Suppressor macrophage treated with lipopolysaccharide for 1 hour (primary cell): ENCODE measurements at places on chromosomes 5 and 9.

- DNase-seq, result no peak
Measured at GRCh38 chr5:1334831-1335539, 9.9 kb downstream of the CLPTM1L start.

DNA sequence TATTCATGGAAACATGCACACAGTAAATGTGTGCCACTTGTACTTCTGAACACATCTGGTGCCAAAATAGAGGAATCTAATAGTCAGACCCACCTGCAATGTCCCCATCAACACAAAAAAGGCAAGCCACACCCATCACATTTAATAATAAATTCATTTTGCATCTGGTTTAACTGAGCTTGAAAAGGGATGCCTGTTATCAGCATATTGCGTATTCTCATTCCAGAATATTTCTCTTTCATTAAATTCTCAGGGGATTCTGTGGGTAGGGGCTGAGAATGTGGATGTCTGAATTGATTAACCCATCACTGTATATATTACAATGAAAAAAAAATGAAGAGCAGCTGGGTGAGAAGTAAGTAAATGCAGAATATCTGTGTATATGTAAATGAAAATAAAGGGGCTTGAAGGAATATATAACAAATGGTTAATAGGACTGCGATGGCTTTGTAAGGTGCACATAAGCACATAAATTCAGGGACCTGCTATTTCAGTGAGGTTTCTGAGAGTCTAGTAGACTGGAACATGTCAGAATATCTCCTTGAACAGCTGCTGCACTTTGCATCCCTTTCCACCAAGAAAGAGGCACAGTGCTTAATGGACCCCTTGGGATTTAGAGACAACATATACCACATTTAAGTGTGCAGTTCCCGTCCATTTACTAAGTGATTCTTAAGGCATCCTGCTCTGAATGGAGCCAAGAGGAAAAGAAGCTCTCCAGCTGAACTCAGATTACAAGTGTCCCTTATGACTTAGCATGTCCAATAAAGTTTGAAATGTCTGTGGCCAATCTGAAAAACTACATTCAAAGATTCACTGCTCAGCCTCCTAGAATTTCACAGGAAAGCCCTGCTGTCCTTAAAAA is 104.1 kb upstream of the NIPBL start:
- DNase-seq, result no peak

- DNase-seq, result no peak
Measured at GRCh38 chr9:94110821-94111252, 26.6 kb downstream of the PTPDC1 start.

GRCh38 chr5:33241802-33242201 is 199.0 kb upstream of the TARS1 start:
- peak; percentile 37 for DNase-seq

GRCh38 chr5:173984218-173984617 is 4.8 kb upstream of the C5orf47 start:
- DNase-seq, result no peak

DNA sequence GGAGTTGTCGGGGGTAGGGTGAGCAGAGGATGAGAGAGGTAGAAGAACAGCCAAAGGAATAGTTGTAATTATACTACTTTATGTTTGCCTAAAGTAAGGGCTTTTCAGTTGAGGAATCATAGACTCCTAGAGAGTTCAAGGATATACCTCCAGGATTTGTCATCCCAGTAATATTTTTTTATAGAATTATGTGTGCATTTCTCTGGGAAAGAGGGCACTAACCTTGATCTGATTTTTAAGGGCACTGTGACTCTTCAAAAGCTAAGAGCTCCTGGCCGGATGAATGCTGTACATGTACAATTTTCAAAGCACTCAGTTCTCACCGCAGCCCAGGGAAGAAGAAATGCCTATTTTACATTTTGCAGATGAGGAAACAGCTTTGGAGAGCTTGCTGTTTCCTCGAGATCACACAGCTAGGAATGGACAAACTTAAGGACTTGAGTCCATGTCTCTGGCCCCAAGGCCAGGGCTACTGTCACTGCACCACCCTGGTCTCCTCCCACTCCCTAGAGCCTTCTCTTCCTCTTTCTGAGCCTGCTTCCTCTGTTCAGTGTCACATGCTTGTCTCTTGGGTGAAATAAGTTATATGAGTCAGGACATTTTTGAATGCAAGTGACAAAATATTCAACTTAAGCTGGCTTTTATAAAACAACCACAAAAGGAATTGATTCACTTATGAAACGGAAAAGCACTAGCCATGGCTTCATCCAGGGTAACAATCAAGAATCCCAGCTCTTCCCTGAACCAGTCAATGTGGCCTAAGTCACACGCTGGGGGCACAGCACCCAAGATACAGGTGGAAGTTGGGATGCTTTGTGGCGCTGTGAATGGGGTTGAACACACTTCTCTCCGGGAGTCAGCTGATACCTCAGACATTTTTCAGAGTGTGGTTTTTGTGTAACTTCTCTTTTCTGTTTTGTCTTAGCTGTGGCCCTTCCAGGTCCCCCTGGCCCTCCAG is 45.7 kb upstream of the TGFBR1 start:
- peak; percentile 90 for DNase-seq

GRCh38 chr9:82969291-82969690 is 93.7 kb downstream of the RASEF start:
- DNase-seq, result no peak

- no peak for DNase-seq
Measured at GRCh38 chr5:149931992-149932436, 12.6 kb downstream of the PDE6A start.

- DNase-seq, result no peak
Measured at GRCh38 chr5:169354263-169354662, 53.3 kb upstream of the SLIT3 start.

DNA sequence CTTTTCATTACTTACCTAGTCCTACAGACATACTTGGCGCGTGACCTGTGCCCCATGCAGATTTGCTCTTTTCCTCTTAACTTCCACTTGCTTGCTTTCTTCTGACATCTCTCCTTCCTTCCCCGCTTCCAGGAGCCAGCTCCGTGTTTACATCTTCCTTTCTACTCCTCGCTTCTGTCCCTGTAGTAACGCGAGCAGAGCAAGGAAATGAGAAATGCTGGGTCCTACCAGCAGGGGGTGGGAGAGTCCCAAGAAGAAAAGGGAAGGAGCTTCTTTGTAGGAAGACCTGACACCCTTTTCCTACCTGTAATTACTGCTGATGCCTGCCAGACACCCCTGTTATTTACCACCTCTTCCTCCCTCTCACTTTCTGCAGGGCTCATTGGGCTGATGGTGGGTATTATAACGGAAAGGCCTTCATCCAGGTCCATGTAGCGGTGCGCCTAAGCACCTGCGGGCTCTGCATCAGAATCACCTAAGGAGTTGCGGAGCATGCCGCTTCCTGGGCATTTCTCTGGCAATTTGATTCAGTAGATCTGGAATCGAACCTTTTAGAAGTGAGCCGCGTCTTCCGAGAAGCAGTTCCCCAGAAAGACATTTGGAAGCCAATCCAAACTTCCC is 1260.8 kb upstream of the WWC1 start:
- no peak for DNase-seq

- DNase-seq, result no peak
Measured at GRCh38 chr9:130432362-130432761, 12.4 kb upstream of the ASS1 start.

GRCh38 chr5:112594095-112594850 is 143.4 kb upstream of the APC start:
- DNase-seq, result no peak

DNA sequence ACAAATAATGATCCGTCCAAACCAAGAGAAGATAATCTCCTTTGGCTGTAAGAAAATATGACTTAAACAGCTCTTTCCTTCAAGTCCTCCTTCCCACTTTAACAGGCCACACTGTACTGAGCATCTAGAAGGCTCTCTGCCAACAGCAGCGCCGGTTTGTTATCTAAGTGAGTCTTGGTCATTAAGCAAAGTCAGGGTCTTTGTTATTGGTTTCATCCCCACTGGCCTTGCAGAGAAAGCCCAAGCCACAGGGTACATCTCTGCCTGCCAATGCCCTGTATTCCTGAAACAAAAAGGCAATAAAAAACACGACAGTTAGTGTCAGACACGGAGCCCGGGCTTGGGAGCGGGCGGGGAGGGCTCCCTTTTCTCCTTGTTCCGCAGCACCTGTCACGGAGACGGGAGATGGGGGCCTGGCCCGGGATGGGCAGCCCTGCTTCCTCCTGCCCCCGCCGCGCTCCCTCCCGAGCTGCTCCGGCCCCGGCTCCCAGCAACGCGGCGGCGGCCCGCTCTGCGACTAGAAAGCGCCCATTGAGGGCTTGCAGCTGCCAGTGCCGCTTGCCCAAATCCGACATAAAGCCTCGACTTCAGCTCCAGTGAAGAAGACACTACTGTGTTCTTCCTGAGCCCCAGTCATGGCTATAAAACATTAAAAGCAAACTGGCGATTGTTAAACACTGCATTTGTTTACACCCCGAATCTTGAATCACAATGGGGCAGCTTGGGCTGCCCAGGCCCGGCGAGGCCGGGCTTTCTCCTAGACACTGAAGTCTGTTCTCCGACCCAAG is 28.1 kb upstream of the PIK3R1 start:
- DNase-seq, result no peak

GRCh38 chr9:72351538-72352453 is 13.2 kb downstream of the ZFAND5 start:
- DNase-seq, result peak; percentile 58

DNA sequence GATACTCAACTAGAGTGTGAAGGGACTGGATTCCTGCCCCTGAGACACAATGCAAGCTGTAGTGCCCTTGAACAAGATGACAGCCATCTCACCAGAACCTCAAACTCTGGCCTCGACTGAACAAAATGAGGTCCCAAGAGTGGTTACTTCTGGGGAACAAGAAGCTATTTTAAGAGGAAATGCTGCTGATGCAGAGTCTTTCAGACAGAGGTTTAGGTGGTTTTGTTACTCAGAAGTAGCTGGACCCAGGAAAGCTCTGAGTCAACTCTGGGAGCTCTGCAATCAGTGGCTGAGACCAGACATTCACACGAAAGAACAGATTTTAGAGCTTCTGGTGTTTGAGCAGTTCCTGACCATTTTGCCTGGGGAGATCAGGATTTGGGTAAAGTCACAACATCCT is 2.4 kb downstream of the ZNF483 start:
- DNase-seq, result no peak

- no peak for DNase-seq
Measured at GRCh38 chr9:94805051-94805489, 78.6 kb downstream of the AOPEP start.

DNA sequence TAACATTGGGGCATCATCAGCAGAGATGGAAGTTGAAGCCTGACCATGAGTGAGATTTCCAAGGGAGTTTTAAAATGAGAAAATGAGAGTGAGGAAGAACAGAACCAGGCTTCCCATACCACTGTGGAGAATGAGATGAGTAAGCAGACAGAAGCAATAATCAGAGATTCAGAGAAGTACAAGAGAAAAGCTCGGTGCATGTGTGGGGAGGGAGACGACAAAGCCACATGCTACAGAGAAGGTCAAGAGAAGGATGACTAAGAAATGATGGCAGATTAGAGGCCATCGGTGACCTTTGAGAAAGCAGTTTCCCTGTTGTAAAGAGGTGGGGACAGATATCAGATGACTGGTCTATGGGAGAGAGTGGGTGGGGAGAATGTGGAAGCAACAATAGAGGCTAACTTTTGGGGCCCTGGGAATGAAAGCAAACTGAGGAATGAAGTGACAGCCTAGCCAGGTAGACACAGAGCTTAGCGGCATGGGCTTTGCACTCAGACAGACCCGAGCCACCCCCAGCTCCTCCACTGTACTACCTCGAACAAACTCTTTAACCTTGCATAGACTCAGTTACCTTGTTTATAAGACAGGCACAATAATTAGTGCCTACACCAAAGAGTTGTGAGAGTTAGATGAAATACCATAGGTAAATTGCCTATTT is 207.7 kb downstream of the PIK3R1 start:
- peak; percentile 83 for DNase-seq

GRCh38 chr9:111661802-111662521 is 557 bp downstream of the GNG10 start:
- DNase-seq, result peak; percentile 93

DNA sequence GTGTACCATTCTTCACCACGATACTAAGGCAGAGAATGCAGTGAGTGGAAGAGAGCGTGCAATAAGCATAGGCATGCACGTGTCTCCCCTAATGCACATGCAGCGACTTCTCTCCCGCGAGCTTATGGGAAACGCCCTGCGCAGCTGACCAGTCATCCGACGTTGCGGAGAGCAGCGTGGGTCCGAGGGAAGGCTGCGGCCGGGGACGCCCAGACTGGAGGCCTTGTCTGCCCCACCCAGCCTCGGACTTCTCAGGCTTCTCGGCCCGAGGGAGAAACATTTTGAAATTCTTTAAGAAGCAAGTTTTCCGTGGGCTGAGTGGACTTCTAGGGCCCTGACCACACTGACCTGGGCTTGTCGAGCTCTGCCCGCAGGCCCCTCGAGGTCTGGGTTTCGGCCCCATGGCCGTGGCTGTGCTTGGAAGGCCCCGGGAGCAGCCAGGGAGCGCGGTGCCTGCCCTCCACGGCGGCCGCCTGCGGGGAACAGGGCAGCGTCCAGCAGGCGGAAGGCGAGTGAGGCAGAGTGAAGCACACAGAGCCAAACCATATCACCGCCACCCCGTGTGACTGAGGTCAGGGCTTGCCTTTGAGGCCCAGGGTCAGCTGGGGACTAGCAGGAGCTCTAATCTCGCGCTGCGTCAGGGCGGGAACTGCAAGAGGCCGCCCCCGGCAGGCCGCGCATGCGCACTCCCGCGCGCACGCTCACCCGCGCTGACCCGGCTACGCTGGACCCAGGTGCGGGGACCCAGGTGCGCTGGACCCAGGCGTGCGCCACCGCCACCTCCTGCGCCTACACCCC is 60.0 kb upstream of the IRX1 start:
- DNase-seq, result no peak

GRCh38 chr5:131776450-131776849 is 20.4 kb downstream of the FNIP1 start:
- no peak for DNase-seq

DNA sequence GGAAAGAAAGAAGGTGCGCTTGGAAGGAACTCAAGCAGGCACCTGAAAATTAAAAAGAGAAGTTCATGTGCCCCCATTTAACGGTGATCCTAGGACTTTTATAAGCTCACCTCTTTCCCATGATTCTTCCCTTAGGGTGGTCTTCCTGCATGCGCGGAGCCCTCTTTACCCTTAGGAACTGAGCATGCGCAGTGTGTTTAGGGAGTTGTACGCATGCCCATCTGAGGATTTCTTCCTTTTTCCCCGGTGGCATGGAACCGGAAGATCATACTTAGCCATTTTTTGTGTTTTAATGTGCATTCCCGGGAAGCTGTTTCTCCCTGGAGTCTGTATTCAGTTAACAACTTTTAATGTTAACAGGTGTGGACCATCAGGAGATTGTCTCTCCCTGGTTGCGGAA is 119.0 kb downstream of the FBXL7 start:
- no peak for DNase-seq
